ENCODE measurements at places on chromosomes 5 and 9.

- no peak for DNase-seq
These were observed 21.0 kb upstream of the GSN start for GRCh38 chr9:121246821-121247561.

DNA sequence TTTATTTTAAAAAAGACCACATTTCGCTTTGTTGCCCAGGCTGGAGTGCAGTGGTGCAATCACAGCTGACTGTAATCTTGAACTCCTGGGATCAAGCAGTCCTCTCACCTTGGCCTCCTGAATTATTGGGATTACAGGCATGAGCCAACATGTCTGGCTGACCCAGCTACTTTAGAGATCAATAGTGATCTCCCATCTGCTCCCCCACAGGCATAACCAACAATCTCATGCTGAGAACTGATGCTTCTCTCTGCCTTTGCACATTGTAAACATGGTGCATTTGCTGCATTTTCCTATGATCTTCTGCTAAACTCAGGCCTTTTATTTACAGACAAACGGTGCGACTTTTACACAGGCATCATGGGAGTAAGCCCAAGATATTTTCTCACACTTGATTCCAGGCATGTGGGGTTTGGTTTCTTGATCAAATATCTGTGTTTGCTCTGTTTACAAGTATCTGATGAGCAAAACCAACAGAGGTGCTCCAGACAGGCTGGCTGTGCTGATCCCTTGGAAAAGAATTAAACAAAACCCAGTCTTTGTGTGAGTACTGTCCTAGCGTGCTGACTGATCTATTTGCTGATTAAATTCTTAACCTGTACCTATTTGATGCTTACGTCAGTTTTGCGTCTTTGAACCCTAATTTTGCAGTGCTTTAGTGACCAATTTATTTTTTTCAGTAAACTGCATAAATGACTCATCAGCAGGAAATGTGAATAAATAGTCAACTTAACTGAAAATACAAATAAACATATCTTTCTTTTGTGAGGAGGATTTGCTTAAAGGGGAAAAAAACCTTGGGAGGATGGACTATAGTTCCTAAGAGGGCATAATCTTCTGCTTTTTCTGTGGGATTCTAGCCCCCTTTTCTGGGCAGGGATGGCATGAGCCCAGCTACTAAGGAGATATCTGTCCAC, 191.7 kb upstream of the NR3C1 start:
- peak; percentile 14 for DNase-seq

DNA sequence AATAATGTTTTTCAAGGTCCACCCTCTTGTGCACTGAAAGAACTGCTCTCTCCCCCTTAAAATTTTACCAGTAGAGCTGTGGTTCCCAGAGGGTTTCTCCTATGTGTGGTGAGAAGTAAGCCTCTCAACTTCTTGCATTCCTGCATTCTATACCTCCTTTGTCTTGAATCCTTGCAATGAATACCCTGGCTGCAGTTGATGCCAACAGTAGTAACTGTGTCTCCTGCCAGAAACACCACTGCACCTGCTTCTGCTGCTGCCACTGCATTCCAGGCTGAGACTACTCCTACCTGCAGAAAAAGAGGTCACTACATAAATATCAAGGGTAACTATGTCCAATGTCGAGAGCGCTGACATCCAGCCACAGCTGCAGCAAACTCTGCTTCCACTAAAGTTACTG, 203.7 kb downstream of the TMEM167A start:
- no peak for DNase-seq

DNA sequence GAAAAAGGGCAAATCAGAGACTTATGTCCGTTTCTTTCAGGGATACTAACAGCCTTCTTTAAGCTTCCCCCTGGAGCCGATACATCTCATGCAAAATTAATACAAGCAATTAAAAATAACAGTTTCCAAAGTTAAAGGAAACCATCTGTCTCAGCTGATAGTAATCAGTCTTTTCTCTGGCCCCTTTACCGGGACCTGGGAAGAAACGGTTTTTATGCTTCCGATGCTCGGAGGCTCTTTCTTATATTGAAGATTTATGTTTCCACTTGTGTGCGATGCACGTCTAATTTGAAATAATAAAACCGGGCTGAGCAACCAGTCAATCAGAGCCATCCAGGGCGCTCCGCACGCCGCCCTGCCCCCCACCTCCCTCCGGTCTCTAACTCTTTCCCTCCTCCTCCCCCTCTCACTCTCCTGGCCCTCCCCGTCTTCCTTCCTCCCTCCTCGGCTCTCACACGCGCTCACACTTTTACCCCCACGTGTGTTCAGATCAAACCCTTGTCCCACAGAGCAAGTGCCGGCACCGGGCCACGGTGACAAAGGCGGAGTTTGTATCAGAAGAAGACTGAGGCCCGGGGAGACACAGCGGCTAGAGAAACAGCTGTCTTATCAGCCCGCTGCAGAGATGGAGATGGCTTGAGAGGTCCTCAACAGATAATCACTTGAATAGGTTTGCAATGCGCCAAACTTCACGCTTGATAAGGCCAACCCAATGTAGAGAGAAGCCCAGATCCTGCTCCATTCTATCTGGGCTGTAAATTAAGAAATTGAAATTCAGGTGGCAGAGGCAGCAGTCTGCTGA, 5.1 kb upstream of the ELAVL2 start:
- no peak for DNase-seq

DNA sequence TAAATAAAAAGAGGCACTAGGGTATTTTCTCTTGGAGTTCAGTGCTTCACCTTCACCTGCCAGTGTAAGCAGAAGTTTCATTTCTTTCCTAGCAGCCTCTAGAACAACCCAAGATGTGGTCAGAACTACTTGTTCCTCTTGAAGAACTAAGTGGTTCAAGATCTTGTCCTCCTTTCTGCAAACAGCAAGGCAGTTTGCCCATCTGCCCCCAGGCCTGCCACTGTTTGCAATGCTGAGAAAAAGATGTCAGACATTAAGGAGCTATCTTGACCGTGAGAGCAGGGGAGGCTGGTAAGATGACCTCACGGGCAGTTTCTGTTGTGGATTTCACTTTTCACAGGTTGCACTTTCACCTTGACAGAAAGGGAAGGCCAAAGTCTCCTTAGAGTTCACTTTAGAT, 52.0 kb upstream of the KLF4 start:
- no peak for DNase-seq

- no peak for DNase-seq
These were observed 214.7 kb downstream of the TRIO start for GRCh38 chr5:14357851-14358250.

GRCh38 chr9:95796029-95796428, 79.5 kb upstream of the ERCC6L2 start:
- DNase-seq = no peak

DNA sequence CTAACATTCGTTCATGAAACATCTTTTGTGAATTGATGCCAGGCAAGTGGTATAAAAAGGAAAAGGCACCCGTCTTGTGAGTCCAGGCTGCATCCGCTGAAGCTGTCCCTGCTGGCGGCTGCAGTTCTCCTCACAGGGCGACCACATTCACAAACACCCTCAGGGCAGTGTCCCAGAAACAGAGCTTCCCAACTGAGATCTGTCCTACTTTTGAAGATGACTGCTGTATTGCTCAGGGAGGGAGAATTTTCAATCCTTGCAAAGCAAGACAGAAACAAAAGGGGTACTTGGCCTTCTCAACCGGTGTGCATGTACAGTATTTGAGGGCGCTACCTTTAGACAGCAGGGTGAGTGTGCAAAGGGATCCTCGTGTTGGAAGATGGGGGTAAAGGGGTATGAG, 316.1 kb downstream of the GADD45G start:
- DNase-seq = no peak

DNA sequence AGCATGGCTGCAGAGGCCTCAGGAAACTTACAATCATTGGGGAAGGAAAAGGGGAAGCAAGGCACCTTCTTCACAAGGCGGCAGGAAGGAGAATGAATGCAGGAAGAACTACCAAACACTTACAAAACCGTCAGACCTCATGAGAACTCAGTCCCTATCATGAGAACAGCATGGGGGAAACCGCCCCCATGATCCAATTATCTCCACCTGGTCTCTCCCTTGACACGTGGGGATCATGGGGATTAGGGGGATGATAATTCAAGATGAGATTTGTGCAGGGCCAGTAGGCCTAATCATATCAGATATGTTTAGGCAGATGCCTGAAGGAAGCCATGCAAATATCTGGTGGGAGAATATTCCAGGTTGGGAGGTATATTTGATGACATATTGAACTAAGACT, 1176.4 kb upstream of the CDH18 start:
- no peak for DNase-seq

GRCh38 chr5:160466889-160467554, 45.4 kb downstream of the PTTG1 start:
- DNase-seq = no peak

GRCh38 chr9:70131296-70131695, 87.6 kb downstream of the MAMDC2 start:
- DNase-seq = no peak

DNA sequence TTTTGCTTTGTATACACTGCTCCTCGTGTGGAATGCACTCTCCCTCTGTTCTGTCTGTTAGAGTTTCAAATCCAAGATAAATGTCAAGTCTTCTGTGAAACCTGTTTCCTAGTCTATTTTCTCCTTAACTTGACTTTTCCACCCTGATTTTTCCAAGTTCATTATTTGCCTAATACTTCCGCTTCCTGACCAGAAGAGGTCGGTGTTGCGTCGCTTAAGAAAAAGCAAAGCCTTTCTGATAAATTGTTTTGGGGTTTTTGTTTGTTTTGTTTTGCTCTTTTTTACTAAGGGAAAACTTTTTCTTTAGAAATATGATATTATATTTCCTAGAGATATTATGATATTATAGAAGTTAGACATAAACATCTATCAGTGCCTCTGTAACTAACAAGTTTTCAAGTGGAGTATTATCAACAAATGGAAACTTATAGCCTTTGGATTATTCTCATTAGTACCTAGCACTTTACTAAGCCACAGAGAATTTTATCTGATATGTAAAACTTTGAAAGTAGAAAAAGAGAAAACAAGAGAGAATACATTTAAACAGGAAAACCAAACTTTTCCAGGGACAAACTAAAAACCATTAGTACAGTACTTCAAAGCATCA, 55.8 kb downstream of the PHAX start:
- peak; percentile 50 for DNase-seq

- no peak for DNase-seq
These were observed 32.4 kb downstream of the PDZD2 start for GRCh38 chr5:31671339-31671741.

- DNase-seq = no peak
These were observed 339.7 kb downstream of the RAB3C start for GRCh38 chr5:58922461-58923171.

GRCh38 chr9:2663461-2664173, 42.0 kb downstream of the VLDLR start:
- DNase-seq = no peak

- DNase-seq = no peak
These were observed 35.9 kb upstream of the TAF1L start for GRCh38 chr9:32671333-32671732.

- no peak for DNase-seq
These were observed 211.4 kb downstream of the GAS1 start for GRCh38 chr9:86735772-86736458.

GRCh38 chr5:90982576-90982975, 400.5 kb downstream of the ARRDC3 start:
- DNase-seq = no peak

GRCh38 chr5:57221049-57221568, 47.2 kb downstream of the GPBP1 start:
- peak; percentile 57 for DNase-seq

- DNase-seq = no peak
These were observed 65.4 kb upstream of the ASTN2 start for GRCh38 chr9:117480253-117480652.

- DNase-seq = no peak
These were observed 5.9 kb upstream of the YTHDC2 start for GRCh38 chr5:113507601-113508000.

- no peak for DNase-seq
These were observed 279.4 kb downstream of the KDM4C start for GRCh38 chr9:7037176-7037575.

GRCh38 chr5:76582230-76583162, 40.7 kb downstream of the F2RL2 start:
- DNase-seq = no peak

GRCh38 chr5:32679218-32679617, 31.9 kb upstream of the NPR3 start:
- DNase-seq = no peak

- DNase-seq = no peak
These were observed 5.4 kb upstream of the DOCK8 start for GRCh38 chr9:209143-209758.

DNA sequence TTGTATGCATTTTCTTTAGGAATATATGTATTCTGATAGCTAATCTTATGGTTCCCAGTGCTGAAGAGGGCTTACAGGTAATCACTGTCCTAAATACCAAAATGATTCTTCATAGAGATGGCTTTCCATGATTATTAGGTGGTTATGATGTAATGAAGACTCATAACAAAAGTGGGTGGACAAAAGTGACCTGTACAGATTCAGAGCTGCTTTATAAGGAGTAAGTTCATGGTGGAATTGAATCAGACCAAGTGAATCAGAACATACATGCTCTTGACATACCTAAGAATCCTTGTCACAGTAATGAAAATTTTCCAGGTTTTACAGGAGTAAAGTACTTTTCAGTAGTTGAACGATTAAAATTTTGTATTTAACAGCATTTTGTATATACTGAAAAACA, 105.6 kb downstream of the NIPBL start:
- no peak for DNase-seq

DNA sequence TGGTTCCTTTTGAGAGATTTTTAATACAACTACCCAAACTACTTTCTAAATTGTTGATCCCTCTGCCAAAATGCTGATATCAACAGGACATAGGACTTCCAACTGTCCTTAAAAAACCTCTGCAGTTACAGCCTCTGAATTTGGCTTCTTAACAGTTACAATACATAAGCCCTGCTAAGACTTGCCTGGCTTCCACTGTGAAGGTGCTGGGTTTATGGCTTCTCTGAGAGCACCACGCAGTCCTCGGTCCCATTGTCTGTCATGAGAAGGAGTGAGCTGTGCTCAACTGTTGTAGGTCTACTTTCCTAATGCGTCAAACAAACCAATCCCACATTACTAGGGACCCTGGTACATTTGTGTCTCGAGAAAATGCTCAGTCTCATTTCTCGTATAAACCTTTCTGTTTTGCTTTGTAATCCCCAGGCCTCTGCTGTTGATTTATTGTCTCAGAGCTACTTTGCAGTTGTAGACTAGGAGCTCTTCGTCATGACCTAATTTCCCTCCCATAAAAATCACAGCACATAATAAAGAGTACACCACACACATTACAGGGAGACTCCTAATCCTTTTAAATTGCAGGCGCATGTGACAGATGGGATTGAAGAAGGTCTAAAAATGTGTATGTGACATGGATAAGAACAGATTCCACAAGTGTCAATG, 274.9 kb downstream of the NR3C1 start:
- no peak for DNase-seq

- no peak for DNase-seq
These were observed 214.4 kb downstream of the EFNA5 start for GRCh38 chr5:107456281-107456715.

- DNase-seq = peak; percentile 70
These were observed 97.5 kb downstream of the COL5A1 start for GRCh38 chr9:134738869-134739659.

Measured in HTR-8/SVneo (cell line).